ENCODE measurements at places on chromosomes 12 and 14. TPM values are rescaled to one million over a fixed set of nuclear protein-coding genes. Genes with fewer than 3 reads are reported as not detected.

The CCDC184 gene
- total RNA-seq, result not detected

The TNS2 gene
- 10.8 TPM for total RNA-seq

The LALBA gene
- not detected for total RNA-seq

The RDH16 gene
- total RNA-seq, result not detected

The ABCB9 gene
- total RNA-seq, result 10.0 TPM

The CLEC9A gene
- total RNA-seq, result not detected
